ENCODE measurements at places on chromosomes 4 and X.

- DNase-seq, result no peak
Observed at GRCh38 chr4:25020236-25020635, 10.5 kb downstream of the LGI2 start.

DNA sequence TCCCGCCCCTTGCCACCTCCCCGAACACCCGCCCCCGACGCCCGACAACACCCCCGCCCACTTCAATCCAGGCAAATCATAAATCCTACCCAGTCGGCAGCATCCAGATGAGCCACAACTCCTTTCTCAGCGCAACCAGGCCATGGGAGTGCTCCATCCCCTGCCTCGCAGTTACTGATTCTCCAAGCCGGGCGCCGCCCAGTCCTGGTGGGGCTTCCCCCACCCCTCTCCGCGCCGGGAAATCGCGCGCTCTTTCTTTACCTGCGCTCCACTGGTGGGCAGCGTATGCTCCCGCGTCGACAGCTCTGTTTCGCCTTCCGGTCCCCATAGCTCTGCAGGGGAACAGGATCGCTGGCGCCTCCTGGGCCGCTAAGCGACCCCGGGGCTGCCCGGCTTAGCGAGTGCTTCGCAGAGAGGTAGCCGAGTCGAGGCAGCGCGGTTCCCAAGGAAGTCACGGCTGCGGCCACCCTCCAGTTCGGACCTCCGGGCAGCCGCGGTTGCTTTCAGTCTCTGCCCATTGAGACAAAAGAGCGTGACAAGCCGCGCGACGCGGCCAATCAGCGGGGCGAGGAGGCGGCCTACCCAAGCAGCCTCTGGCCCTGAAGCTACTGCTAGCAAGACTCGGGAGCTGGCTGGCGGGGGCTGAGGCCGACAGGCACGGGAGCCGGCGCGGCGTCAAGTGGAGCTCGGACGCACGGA, 43.7 kb upstream of the TMSB15B start:
- DNase-seq, result no peak

- no peak for DNase-seq
Observed at GRCh38 chr4:6235012-6235411, 34.6 kb upstream of the WFS1 start.

DNA sequence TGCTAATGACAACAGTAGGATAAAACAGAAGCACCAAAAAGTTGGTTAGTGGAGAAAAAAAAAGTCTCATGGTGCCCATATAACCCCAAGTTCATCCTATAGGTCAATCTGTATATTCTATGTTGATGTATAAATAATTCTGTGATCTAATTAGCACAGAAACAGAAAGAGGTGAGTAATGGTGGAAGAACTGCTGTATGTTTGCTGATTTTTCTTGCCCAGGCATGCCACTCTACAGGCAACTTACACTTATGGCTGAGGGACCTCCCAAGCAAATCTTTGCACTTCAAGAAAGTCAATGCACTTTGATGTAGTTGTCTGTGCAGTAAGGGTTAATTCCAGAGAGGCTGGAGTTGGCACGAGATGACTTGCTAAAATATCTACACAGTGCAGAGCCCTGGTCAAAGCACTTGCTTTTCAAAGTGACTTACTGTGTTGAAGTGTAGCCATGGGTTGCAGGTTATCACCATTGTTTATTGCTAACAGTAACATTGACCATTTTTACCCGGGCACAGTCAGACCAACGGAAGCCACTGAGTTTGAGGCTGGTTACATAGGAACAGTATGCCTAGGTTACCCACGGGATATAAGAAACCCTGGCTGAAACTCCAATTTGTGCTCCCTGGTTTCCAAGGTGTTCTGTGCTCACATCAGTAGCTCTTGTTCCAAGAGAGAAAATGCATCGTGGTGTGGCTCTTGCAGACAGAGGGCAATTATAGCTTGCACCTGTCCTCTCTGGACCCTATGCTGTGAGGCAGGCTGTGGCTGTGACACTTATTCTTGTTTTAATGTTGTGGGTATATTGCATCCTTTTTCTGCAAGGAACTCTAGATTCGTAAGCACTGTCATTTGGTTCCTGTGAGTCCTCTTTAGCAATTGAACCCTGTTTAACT, 141.3 kb upstream of the FTHL17 start:
- no peak for DNase-seq

DNA sequence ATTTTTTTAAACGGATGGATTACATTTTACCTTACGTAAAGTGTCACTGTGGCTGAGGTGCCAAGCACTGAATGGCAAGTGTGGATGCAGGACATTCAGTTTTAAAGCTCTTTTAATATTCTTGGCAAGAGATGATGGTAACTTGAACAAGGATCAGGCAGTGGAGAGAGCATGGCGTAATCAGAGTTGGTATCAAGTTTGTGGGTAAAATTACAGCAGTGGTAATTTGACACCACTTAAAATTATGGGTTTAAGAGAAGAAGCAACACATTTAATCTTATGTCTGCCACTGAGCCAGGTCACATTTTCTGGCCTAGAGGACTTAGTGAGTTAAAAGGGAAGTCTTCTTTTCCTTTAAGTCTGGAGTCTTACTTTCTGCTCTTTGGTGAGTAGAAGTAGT, 100.5 kb downstream of the NAA11 start:
- no peak for DNase-seq

- DNase-seq, result no peak
Observed at GRCh38 chr4:25938787-25939186, 24.8 kb downstream of the SMIM20 start.
